Activated B cell treated with CpG ODN at 0.5 μM for 24 hours (primary cell): ENCODE measurements at places on chromosomes 4 and X. TPM values are rescaled to one million over a fixed set of nuclear protein-coding genes. Genes with fewer than 3 reads are reported as not detected.
A peak's percentile ranks its signal among the peaks of the same experiment; 100 is the strongest.

- no peak for DNase-seq
Observed at GRCh38 chrX:133402042-133402453, 13.2 kb downstream of the GPC4 start.

DNA sequence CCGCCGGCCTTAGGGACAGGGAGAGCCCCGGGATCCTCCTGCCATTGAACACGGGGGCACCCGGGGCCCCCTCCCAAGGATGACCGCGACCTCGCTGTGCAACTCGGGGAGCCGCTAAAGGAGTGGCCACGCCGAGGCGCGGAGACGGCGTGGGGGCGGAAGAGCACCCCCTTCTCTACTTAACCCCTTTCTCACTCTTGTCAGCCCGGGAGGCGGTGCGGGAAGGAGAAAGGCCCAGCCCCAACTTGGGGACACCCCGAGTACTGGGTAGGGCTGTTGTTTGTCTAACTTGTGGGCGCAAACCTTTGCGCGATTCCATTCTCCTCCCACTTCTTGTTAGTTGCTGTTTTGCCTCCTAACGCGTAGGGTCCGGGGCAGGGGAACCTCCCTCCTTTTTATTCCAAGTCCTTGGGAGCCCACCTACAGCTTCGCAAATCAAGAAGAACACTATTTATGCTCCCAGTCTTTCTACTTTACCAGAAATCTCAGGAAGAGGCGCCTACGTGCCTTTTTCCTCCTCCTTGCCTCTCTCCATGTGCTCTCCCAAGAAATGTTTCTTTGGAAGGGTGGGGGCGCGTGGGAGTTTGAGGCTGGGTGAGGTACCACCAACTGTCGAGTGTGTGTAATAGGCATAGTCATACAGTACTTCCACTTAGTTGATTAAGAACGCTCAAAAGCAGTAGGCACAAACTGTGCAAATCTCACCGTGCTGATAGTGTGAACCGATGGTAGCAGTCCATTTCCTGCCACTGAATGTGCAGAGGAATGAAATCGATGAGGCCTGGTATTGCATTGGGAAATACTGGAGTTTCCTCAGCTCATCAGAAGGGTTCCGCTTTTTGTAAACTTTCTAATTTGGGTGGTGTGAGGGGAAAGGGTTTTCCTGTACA is 813 bp downstream of the DIAPH2 start:
- DNase-seq = peak; percentile 23

DNA sequence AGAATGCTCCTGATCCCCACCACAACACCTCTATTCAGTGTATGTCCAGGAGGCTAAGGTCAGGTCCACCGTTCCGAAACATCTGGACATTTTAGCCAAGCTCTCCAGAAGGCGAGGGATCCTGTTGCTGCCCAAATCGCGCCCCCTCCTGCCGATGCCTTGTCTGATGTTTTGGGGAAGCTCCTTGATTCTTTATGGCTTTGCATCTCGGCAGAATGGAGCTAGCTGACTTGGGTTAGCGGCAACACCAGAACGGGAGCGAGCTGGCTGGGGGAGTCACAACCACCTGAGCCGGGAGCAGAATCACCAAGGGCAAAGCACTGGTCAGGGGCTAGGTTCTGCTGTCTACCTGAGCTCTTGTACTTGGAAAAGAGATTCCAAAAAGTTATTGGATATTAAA is 6.6 kb upstream of the POU3F4 start:
- no peak for DNase-seq

GRCh38 chr4:8171984-8172924 is 13.6 kb upstream of the ABLIM2 start:
- DNase-seq = peak; percentile 67

- DNase-seq = no peak
Observed at GRCh38 chr4:86657382-86657781, 63.3 kb downstream of the PTPN13 start.

- DNase-seq = no peak
Observed at GRCh38 chr4:5705647-5706320, 2.6 kb downstream of the EVC2 start.

DNA sequence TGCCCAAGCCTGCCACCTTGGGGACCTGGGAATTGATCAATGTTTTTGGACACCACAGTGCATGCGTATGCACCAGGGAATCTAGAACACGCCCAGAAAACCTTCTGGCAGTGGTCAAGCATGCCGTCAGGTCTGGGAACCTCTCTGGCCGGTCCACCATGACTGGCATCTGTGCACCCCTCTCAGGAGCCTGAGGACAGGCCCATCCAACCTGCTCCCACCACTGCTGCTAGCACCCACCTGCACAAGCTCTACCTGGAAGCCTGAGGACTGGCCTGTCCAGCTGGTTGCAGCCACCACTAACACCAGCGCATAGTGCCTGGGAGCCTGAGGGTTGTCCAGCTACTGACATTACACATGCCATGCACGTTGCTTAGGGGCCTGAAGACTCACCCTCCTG is 162.1 kb upstream of the GALNTL6 start:
- no peak for DNase-seq

- DNase-seq = no peak
Observed at GRCh38 chrX:52574416-52575275, 57.8 kb upstream of the XAGE1B start.

- DNase-seq = no peak
Observed at GRCh38 chr4:1981251-1982058, 27.3 kb downstream of the NELFA start.

DNA sequence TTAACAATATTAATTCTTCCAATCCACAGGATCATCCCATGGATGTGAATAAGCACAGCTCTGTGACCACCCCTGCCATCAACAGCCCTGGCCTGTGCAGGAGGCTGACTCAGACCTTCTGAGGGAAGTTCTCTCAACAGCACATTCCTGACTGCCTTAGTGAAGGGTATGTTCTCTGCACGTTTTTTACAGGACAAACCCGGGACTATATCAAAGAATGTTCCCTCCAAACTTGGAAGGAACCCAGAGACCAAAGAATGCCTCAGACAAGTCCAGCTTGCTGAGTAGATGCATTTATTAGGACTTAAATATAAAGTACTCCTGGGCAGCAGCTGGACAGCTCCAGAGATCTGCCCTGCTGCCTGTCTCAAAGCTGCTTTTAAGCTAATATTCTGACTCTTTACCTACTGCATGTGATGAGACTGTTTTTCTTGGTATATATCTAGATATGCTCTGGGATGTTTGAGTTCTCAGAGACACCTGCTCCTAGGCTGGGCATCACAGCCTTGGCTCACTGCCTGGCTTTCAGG is 1127.8 kb upstream of the PRKX start:
- no peak for DNase-seq

DNA sequence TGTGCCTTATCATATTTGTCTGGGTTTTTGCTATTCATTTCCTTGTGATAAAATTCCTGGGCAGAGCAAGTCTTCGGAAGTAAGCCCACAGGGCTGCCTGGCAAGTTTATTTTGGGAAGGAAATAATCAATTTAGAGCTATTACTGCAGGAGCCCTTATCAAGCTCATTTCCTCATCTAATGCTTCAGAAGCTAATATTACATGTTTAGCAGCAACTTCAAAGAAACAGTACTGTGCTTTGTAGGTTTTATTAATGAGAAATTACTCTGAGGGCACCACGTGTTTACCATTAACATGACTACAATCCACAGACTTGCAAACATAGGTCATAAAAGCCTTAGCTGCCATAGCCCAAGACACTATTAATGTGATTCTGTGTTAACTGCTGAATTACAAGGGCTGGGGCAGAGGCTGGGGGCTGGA is 540.0 kb downstream of the SPRY1 start:
- no peak for DNase-seq

DNA sequence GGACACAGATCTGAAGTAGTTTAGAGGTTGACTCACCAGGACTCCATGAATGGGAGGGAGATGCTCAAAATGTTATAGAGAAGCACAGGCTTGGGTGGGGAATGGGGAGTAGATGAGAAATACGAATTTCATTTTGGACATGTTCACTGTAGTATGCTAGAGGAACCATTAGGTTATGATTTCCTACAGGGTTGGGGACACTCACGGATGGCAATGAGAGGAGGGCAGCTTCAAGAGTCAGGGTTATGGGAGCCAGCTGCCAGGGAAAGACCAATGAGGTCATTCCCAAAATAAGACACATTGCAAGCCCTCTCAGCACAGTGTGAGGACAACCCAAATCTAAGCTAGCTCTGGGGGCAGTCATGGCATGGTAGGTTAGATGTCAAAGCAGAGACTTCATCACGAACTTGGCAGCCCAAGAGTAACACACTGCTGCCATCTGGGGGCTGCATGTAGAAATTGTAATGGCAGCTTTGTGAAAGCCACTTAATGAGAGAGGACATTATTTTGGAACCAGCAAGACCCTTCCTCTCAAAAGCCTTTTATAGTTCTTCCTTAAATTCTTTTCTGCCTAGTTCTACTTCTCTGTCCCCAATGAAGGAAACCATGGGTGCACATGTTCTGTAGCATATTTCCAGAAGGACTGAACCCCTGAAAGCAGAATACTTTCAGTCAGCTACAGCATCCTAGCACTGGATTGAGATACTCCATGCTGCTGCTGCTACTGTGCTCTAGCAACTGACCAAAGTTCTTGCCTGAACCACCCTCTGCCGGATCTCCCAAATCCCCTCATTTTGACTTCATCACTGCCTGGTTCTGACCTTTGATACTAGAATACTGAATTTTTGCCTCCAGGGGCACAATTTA is 16.2 kb upstream of the ZCCHC12 start:
- peak; percentile 30 for DNase-seq

- no peak for DNase-seq
Observed at GRCh38 chr4:172982151-172982590, 186.4 kb upstream of the GALNT7 start.

GRCh38 chr4:147837435-147837834 is 105.5 kb downstream of the ARHGAP10 start:
- no peak for DNase-seq

GRCh38 chrX:13102636-13103035 is 58.2 kb upstream of the FAM9C start:
- no peak for DNase-seq

DNA sequence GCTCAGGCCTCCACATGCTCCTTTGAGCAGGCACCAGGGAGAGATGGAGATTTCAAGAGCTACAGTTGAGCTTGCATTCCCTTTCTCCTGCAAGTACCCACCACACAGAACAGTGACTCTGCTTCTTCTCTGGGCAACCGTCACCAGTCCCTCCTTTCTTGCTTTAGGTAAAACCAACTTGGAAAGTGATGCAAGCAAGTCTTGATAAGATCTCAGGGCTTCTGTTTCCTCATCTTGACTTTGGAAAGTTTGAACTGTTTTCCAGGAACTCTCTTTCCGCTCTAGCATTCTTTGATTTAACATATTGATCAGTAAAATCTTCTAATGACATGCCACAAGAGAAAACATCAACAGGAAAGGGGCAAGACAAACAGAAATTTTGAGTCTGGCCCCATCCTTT is 73.7 kb downstream of the USP46 start:
- no peak for DNase-seq

DNA sequence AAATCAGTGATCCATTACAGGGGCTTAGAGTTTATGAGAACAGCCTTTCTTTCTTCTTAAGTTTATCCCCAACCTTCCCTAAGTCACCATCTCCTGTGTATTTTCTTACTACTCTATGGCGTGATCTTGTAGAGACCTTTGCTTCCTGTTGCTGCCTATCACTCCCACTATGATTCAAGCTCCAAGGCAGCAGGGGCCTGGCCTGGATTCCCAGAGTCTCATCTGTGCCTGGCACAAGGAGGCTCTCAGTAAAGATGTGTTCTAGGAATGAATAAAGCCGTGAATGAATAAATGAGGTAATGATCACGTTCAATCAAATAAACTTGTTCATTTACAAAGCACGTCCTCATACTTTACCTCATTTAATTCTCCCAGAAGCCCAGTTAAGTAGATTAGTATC is 45.4 kb downstream of the CC2D2A start:
- no peak for DNase-seq

DNA sequence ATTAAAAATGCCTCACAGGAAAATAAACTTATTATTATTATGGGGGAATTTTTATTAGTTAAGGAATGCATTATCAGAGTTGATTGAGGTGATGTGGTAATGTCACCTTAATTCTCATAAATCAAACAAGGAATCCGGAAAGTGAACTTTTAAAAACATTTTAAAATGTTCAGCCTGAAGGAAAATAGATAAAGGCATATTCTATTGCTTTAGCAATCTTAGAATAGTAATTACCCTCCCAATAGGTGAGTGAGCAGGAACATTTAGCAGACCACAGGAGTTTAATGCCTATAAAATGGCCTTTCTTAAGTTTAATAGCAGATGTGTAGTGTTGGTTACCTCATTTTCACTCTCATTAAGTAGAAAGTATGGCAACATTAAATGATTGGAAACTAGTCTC is 160.9 kb upstream of the MAD2L1 start:
- no peak for DNase-seq

Gene RBM46
- total RNA-seq = not detected in 2 replicates

Gene FGFBP1
- total RNA-seq = not detected in 2 replicates

Gene HOPX
- total RNA-seq = 13.2 and 14.2 TPM in 2 replicates

Gene PNCK
- total RNA-seq = not detected in 2 replicates

Gene DCAF8L2
- not detected in 2 replicates for total RNA-seq

Gene PITX2
- total RNA-seq = not detected in 2 replicates

Gene VEGFD
- not detected in 2 replicates for total RNA-seq

Gene CT45A3
- total RNA-seq = not detected in 2 replicates

Gene PLRG1
- 99.3 and 110 TPM in 2 replicates for total RNA-seq
